GM13977 (cell line): ENCODE measurements at places on chromosomes 5 and 9.

- DNase-seq, result no peak
Measured at GRCh38 chr5:2204366-2205184, 321.9 kb upstream of the IRX4 start.

DNA sequence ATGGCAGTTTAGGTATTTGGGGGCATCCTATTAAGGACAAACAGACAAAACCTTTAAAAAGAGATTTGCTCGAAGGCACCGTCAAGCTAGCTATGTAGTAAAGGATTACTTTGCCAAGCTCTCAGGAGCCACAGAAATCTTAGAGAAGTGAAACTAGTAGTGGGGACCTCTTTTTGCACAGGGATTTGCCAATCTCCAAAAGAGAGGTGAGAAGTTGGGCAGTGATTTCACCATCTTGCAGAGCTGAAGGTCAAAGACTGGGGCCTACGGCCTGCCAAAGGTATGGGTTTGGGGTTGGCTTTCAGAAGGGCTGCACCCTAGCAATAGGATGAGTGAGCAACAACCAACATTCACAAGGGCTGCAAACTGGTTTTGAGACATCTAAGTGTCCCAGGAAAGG, 1.6 kb upstream of the FCN1 start:
- DNase-seq, result no peak

GRCh38 chr5:123809594-123810221, 297.7 kb downstream of the CSNK1G3 start:
- DNase-seq, result no peak

GRCh38 chr5:139272471-139273321, 20.8 kb upstream of the MATR3 start:
- DNase-seq, result no peak

DNA sequence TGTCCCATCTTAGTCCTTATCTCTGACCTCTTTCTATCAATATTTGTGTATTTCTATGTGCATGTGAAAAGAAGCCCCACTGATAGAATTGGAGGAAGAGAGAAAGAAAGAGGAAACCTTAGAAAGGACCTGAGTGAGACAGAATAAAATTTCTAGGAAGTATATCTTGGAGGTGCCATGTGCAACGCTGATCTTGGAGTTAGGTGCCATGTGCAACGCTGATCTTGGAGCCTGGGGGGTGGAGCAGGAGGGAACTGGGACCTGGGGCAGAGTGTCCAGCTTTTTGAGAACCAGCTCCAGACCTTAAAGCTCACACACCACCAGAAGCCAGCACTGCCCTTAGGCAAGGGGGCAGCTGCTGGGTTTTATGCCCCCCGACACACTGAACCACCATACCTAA, 89.4 kb downstream of the SHC3 start:
- no peak for DNase-seq

DNA sequence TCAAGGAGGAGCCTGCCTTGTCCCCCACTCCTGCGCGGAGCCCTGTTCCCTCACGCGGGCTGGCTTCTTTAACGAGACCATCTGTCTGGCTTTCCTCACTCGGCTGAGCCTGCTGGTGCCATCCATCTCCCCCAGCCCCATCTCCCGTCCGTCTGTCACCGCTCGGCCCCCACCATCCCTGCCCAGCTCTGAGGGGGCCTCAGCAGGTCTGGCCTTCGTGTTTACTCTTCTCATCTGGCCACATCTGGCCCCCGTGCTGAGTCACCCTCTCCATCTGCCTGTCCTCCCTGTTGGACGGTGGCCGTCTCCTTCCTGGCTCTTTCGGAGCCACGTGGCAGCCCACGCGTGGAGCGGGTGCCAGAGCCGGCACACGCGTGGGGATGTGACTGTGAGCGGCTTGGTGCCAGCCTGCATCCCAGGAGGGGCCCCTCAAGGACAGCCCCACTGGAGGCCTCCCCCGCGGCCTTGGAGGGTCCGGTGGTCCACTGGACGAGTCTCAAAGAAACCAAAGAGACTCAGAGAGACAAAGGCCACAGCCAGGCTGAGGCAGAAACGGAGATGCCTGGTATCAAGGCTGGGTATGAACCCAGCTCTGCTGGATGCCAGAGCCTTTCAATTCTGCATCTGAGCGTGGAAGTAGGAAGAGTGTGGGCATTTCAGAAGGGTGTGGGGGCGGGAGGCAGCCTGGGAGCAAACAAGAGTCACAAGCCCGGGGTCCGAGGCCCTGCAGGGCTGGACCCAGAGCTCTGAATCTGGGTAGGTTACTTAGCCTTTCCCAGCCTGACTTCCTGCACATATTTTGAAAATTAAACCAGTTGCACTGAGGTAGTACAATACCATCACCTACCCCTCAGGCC, 76.7 kb upstream of the UNC5A start:
- no peak for DNase-seq

- no peak for DNase-seq
Measured at GRCh38 chr9:130239363-130239695, 26.2 kb upstream of the HMCN2 start.

- no peak for DNase-seq
Measured at GRCh38 chr5:138736293-138736692, 16.9 kb upstream of the CTNNA1 start.

DNA sequence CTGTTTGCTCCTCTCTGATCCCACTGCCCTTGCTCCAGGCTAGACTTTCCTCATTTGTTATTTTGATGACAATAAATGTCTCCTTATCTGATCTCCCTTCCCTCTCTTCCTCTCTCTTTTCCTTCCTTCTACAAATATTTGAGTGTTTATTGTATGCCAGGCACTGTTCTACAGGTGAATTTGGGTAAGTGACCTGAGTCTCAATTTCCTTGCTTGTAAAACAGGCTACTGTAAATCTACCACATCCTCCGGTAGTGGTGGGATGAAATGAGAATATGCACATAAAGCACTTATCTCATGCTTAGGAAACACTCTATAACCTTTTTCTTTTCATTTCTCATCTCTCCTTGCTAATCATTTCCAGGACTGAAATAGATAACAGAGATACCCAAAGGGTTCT, 86.4 kb downstream of the HMHB1 start:
- no peak for DNase-seq

DNA sequence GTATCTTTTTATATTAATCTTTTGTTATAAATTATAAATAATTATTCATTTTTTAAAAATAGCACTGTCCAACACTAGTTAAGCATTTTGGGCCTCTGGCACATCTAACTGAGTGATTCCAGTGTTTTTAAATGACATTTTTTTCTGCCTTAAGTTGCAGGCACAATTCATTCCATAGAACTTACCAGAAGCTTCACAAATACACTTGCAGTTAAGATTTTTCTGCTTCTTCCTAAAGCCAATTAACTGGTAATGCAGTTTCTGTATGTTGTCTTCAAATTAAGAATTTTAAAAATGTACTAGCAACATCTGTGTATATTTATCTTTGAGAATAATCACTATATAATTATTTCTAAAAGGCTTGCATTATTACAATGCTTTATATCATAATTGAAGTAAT, 11.2 kb upstream of the NFIB start:
- no peak for DNase-seq

GRCh38 chr5:28313321-28313951, 1275.0 kb upstream of the CDH9 start:
- DNase-seq, result no peak

DNA sequence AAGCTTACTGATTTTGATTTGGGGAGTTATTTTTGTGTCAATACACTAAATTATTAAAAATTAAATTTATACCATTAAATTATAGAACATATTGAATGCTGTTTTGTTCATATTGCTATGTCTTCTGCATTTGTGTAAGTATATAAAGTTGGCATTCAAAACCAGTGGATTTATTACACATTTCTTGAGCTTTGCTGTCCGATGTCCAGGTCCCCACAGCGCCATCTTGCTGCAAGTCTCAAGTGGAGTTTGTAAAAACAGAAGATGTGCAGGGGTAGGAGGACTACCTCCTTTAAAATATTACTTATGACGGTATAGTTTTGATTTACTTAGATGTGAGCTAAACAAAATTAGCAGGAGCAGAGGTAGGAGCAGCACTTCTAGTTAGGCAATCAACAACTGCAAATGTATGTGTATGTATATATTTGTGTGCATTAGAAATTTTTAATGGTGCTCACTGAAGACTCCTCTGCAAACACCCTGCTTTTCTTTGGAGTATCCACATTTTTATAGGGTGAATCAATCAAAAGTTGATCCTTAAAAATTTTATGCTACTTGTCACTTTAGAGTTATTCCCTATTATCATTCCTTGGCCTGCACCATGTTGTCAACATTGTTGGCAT, 37.4 kb downstream of the CPEB4 start:
- DNase-seq, result peak; percentile 30

DNA sequence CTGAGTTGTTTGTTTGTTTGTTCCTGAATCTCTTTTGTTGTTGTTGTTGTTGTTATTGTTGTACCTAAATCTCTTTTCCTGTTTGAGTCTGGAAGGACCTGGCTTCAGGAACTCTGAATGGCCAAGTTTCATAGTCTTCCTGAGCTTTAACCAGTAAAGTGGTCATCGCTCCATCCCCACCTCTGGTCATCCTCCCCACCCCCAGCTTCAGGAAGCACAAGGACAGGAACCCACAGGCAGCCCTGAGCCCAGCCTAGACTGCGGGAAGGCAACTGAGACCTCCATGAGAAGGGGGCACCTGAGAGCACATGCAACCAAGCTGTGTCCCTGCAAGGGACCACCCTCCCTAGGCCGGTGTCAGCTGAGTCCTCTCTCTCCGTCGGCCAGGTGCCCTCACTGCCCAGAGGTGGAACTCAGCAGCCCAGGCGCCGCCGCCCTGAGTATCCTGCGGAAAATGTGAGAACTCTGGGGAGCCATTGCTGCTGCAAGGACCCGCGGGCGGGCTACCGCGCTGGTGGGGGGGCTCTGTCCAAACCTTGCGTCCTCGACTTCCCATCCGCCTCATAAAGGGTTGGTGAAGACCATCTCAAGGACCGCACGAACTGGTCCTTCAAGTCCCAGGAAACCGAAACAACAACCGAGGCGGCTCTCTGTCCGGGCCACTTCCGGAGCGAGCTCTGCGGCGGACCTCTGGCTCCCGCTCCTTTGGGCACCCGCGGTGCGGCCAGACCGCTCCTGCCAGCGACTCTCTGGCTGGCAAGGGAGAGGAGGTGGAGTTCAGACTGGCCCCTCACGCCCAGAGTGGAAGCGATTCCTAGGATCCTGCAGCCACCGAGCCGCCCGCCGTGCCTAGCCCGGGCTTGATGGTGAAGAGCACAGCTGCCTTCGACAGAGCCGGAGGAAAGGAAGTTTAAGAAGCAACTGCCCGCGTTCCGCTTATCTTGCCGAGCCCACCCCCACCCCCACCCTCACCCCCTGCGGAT, 4.2 kb downstream of the BARX1 start:
- DNase-seq, result peak; percentile 52

DNA sequence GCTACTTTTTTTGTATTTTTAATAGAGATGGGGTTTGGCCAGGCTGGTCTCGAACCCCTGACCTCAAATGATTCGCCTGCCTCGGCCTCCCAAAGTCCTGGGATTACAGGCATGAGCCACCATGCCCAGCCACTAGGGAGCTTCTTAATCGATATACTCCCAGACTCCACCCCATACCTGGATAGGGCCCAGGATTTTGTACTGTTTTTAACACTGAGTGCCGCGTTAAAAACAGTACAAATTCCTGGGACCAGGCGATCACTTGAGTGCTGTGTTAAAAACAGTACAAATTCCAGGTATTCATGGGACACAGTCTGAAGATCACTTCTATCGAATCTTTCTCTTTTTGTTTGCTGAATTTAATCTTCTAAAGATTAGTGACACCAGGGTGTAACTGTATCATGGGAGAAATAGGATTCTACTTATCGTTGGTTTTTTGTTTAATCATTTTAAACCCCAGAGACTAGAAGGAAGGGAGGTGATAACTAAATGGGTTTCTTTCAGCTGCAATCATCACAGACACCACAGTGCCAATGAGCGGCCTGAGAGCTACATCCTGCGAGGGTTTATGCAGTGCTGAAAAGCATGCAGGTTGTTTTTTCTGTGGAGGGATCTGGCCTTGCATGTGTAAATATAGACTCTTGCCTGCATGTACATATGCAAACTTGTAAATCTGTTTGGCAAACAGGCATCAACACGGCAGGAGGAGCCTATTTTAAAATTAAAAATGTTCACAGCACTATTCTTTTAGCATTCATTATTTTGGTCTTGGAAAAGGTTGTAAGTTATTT, 303.8 kb upstream of the WWC1 start:
- DNase-seq, result no peak

GRCh38 chr5:676699-677076, 16.5 kb downstream of the TPPP start:
- DNase-seq, result no peak

- DNase-seq, result no peak
Measured at GRCh38 chr9:33187519-33188218, 20.5 kb upstream of the B4GALT1 start.

- no peak for DNase-seq
Measured at GRCh38 chr9:38724754-38725153, 4.8 kb upstream of the FAM240B start.

- DNase-seq, result peak; percentile 69
Measured at GRCh38 chr5:35319333-35320002, 89.2 kb upstream of the PRLR start.

DNA sequence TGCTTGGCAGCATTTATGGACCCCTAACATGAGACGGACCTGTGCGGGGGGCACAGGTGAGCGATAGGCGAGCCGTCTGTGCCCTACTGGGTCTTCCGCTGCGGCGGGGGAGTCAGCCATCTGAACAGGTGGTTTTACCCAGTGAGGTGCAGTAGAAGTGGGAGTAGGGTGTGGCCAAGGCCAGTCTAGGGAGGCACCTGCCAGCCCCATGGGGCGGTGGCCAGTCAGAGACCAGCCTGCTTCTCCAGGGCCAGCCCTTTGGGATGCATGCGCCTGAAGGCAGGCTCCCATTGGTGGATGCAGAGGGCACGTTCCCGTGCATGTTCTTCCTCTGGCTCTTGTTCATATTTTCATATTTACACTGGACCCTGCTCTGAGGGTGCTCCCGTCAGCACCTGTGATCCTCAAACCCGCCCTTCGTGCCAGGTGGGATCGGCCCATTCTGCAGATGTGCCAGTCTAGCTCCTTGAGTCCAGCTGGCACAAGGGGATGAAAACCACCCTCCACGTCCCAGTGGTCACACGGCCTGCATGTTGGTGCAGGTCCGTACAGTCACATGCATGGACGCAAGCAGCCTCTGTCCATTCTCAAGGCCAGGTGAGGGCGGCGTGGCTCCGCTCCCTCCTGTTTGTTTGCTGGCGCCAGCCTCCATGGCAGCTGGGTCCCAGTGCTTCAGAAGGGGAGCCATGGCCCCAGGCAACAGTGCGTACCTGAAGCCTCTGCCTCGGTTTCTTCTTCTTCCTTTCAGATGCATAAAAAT, 9.0 kb downstream of the COL5A1 start:
- DNase-seq, result no peak

DNA sequence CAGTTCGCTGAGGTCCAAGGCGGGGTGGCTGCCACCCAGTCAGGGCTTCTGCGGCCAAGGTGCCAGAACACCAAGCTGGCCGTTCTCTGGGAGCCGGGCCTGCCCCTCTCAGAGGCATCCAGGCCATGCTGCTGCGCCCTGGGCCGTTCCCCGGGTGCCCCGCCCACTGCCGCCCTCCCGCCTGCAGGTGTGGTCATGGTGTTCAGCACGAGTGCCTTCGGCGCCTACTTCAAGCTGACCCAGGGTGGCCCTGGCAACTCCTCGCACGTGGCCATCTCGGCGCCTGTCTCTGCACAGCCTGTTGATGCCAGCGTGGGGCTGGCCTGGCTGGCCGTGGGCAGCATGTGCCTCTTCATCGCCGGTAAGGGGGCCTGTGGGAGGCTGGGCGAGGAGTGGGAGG, 7.7 kb downstream of the SLC2A8 start:
- DNase-seq, result no peak

GRCh38 chr5:1204693-1205242, 3.4 kb downstream of the SLC6A19 start:
- no peak for DNase-seq

- peak; percentile 35 for DNase-seq
Measured at GRCh38 chr9:22240619-22241018, 206.0 kb upstream of the DMRTA1 start.

GRCh38 chr9:98831696-98832095, 24.2 kb downstream of the GALNT12 start:
- no peak for DNase-seq
